ENCODE measurements at places on chromosomes 12 and 14.
A peak's percentile ranks its signal among the peaks of the same experiment; 100 is the strongest.

DNA sequence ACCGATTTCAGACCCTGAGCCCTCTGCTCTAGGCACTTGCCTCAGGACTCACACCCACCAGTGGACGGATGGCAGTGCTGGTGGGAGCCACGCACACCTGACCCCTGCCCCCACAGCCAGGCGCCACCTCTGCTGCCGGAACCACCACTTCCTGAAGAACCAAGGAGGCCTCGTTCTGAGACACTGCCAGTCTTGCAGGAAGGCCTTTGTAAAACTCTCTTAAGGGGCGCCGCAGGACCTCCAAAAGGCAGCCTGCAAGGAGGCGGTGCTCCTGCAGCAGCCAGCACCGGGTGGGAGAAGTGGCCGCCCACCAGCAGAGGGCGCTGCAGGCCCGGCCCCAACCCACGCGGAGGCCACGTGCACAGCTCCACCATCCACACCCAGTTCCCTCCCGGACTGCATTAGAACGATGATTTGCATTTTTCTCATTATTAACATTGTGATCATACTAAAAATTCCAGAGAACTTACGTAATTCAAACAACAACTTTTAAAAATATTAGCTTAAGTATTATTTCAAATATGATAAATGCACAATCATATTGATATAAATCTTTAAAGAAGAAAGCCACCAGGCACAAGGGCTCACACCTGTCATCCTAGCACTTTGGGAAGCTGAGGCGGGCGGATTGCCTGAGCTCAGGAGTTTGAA lies 12.8 kb downstream of the STX2 start:
- peak; percentile 54 for DNase-seq

DNA sequence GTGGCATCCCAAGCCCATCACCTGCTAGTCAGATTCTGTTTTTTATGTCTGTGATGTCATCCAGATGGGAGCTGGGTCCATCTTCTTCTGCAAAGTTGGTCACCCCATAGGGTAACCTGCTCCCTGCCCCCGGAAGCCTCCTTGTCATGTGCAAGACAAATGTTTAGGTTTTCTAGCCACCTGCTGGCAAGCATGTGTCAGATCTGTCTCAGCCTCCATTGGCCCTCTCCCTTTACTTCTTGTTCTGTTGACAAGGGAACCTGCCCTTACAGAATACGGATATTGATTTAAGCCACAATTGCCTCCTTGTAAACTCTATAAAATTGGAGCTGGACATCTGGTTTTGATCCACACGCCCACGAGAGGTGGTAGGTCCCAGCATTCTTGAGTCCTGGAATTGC lies 7.5 kb downstream of the NTF3 start:
- DNase-seq, result no peak

- no peak for DNase-seq
Measured at GRCh38 chr14:52012635-52013034, 23.3 kb downstream of the RTRAF start.

- DNase-seq, result no peak
Measured at GRCh38 chr12:11713202-11713601, 63.7 kb downstream of the ETV6 start.

DNA sequence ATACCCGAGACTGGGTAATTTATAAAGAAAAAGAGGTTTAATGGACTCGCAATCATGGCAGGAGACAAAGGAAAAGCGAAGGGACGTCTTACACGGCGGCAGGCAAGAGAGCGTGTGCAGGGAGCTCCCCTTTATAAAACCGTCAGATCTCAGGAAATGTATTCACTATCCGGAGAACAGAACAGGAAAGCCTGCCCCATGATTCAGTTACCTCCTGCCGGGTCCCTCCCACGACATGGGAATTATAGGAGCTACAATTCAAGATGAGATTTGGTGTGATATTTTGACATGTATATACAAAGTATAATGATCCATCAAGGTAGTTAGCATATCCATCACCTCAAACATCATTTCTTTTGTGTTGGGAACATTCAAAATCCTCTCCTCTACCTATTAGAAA lies 2.3 kb upstream of the CDCA4 start:
- DNase-seq, result no peak

DNA sequence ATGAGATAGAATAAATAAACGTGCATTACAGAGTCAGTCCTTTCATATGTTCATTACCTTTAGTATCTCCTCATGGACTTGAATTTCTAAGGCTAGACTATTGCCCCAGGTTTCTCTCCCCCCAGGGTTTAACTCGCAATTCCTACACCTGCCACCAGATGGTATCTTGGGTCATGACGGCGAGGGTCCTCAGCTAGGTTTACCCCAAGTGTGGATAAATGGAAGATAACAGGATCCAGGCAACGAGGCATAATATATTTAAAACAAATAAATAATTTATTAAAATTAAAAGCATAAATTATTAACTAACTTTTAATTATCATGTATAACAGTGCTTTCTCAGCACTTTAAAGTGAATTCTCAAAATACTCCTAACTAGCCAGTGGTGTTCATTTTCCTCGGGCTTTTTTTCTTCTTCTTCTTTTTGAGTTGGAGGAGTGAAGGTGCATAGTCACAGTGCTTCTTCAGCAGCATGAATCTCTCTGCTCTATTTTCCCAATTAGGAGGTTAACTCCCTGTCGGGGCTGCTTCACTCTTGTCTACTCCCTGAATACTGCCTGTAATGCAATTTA lies 243.5 kb upstream of the CAND1 start:
- peak; percentile 64 for DNase-seq

DNA sequence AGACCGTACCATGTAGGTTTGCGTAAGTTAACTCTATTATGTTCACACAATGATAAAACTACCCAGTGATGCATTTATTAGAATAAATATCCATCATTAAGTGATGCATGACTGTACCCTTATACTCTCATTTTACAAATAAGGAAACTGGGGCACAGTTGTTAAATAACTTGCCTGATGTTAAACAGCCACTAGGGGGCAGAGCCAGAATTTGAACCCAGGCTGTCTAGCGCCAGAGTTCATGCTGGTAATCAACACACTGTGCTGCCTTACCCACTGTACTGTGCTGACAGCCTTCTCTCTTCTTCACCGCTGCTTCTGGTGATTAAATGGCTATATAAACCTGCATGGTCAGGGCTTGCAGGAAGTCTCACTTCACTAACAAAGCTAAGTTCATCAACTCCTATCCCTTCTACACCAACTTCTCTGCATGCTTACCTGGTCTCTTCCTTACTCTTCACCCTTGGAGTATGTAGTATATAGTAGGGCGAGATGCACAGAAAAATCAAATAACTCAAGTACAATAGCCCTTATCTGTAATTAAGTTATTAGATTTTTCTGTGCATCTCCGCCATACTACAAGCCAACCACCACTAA lies 43.6 kb upstream of the APPL2 start:
- peak; percentile 17 for DNase-seq

- no peak for DNase-seq
Measured at GRCh38 chr12:104376650-104377513, 73.3 kb downstream of the EID3 start.

GRCh38 chr12:76879710-76880518 lies 1.1 kb upstream of the CSRP2 start:
- peak; percentile 37 for DNase-seq

- no peak for DNase-seq
Measured at GRCh38 chr12:115060477-115061168, 376.6 kb upstream of the TBX3 start.

DNA sequence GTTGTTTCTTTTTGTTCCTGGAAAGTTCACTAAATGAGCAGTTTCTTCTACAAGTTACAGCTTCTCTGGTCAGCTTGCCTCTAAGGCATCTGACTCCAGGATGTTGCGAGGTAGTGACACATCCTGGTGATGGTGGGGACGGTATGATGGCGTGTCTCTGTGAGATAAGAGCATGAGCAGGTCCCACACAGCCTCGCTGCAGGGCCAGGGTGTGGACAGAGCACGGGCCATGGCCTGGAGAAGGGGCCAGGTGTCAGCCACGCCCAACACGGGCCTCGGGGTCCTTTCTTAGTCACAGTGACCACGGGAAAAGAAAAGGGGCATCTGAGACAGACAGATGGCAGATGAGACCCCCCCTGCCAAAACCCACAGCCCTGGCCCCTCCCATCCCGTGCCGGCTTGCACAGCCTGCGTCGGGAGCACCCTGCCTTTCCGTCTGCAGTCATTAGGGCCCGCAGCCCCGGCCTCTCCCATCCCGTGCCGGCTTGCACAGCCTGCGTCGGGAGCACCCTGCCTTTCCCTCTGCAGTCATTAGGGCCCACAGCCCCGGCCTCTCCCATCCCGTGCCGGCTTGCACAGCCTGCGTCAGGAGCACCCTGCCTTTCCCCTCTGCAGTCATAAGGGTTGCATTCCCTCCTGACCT lies 79.3 kb upstream of the DYNC1H1 start:
- no peak for DNase-seq

GRCh38 chr14:80996049-80996901 lies 40.9 kb downstream of the TSHR start:
- peak; percentile 72 for DNase-seq

DNA sequence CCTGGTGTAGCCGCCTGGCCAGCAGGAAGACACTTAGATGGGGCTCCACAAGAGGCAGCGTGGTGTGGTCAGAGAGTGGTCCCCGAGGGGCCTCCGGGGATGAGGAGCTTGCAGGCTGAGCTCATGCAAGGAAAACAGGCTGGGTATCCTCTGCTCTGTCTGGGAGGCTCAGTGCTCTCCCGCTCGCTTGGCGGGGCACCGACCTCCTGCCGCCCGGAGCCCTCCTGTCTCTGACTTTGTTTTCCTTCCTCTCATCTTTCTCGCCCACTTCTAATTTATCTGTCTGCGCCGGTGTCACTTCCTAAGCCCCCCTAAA lies 31.3 kb upstream of the DLK1 start:
- DNase-seq, result no peak

GRCh38 chr12:77861317-77861716 lies 30.6 kb downstream of the NAV3 start:
- no peak for DNase-seq

DNA sequence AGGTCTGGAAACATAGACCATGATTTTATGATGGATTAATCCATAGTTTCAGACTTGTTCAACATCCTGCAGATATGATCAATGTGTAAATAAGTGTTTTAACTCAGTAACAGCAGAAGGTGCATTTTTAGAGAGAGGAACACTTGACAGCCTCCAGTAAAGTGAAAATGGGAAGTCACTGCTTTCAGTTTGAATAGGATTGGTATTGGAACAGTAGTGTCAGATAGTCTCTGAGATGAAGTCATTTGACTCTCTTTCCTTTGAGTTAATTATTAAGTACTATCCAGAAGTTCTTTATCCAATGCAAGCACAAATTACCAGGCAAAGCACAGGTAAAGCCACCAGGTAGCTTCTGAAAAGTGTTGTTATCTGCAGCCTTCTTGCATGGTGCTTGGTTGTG lies 14.5 kb upstream of the NAV3 start:
- no peak for DNase-seq

GRCh38 chr12:119826661-119827445 lies 50.3 kb downstream of the CIT start:
- DNase-seq, result peak; percentile 53

DNA sequence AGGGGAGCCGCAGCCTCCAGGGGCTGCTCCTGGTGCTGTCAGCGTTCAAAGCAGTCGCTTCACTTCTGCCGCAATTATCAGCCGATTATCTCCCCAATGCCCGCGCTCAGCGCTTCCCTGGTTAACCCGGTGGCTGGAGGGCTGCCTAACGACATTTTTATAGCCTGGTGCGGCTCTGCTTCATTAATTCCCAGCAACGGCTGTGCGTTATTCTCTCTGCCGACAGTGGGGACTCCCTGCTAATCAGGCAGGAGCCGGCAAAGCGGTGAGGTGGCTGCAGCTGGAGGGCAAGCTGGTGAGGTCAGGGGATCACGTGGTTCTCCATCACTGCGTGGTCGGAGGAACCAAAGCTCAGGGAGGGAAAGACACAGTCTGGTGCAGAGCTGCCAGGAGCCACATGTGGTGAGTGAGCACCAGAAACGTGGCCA lies 62.9 kb downstream of the GLRX5 start:
- peak; percentile 59 for DNase-seq

DNA sequence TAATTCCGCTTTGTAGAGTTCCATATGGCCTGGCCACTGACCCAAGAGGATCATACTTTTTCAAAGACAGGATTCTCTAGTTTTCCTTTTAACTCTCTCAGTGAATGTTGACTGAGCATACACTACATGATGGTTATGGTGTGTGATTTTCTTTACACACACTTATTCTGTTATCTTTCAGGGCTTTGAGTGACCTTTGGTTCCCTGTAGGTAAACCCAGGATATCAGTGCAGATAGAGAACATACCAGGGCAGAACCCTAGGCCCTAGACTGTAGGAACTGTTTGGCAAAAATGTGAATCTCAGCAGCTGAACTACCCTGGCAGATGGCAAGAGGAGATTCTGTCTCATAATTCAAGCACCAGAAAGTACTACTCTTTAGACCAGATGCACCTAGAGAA lies 159.6 kb downstream of the KCNA5 start:
- DNase-seq, result no peak

DNA sequence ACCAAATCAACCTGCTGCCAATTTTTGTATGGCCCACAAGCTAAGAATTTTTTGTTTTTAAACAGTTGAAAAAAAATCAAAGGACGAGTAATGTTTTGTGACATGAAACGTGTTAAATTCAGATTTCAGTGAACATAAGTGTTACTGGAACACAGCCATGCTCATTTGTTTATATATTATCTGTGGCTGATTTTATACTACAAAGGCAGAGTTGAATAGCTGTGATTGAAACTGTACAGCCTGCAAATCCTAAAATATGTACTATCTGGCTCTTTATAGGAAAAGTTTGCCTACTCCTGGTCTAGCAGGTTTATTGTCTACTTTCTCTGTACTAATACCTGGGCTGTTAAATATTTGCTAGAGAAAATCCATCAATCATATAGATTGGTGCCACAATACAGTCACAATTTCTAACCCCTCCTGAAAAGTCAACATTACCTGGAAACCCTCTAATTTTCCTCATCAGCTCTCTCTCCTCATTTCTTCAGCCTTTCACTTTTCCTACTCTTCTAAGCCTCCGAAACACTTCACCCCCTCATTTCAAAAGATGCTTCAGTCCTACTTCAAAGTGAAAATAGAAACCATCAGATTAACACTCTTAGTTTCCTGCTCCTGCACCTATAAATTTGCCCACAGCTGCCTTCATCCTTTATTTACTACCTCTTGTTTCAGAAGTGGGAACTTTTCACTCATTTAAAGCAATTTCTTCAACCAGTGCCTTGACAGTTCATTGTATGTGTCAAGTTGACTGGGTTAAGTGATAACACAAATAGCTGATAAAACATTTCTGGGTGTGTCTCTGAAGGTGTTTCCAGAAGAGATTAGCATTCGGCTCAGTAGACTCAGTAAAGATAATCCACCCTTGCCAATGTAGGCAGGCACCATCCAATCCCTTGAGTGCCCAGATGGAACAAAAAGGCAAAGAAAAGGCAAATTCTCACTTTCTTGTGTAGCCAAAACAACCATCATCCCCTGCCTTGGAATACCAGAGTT lies 18.0 kb upstream of the C2CD5 start:
- DNase-seq, result no peak
